Naive thymus-derived CD4-positive, alpha-beta T cell (primary cell): ENCODE measurements at places on chromosomes 3 and 15. TPM values are rescaled to one million over a fixed set of nuclear protein-coding genes. Genes with fewer than 3 reads are reported as not detected.

GRCh38 chr15:52677593-52678467 is 1.4 kb downstream of the ATOSA start:
- H3K27me3 ChIP-seq = no peaks in the 10 kb centered on the region
- peak; percentile 73 for DNase-seq
- H3K27ac ChIP-seq = peak overlapping the region; percentile 99
- peaks cover 2% of the 10 kb centered on the region for H3K36me3 ChIP-seq

The FETUB gene
- not detected for total RNA-seq

DNA sequence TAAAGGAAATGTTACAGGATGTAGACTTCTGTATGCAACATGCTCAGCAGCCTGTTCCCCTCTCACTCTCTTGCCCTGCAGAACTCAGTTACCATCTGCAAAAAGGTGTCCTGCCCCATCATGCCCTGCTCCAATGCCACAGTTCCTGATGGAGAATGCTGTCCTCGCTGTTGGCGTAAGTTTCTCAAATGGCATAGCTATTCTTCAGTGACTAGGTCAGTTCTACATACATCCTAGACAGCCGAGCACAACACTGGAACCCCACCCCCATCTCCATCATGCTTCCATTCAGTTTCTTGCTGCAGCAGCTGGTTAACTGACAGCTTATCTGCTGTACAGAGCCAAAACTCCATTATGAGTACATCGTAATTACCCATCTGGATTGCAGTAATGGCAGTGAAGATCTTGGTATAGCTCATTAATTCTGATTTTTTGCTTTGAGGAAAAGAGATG is 4.5 kb downstream of the THBS1 start:
- no peak for DNase-seq
- H3K27ac ChIP-seq = no peak overlapping the region
- H3K4me3 ChIP-seq = no peak overlapping the region
- no peaks in the 10 kb centered on the region for H3K27me3 ChIP-seq

GRCh38 chr15:90585863-90586262 is 56.1 kb downstream of the CRTC3 start:
- DNase-seq = no peak
- no peaks in the 10 kb centered on the region for H3K36me3 ChIP-seq
- no peak overlapping the region for H3K4me3 ChIP-seq
- H3K27ac ChIP-seq = no peak overlapping the region

The HIGD2B gene
- total RNA-seq = 0.20 TPM in 1 of 2 replicates, not detected in the other

The GOLGA8G gene
- not detected for total RNA-seq

The ZCWPW2 gene
- total RNA-seq = 1.3 TPM
